Activated T-cell treated with anti-CD3 and anti-CD28 coated beads, Interleukin-2, amount 50 U/mL, for 72 hours (primary cell): ENCODE measurements at places on chromosomes 4 and X. TPM values are rescaled to one million over a fixed set of nuclear protein-coding genes. Genes with fewer than 3 reads are reported as not detected.

ZNF630 gene
- total RNA-seq, result 3.4 TPM

- H3K4me1 ChIP-seq, result no peaks in the 10 kb centered on the region
- DNase-seq, result no peak
- H3K27me3 ChIP-seq, result peaks cover 15% of the 10 kb centered on the region
- H3K4me3 ChIP-seq, result no peak overlapping the region
- no peak overlapping the region for H3K27ac ChIP-seq
Observed at GRCh38 chrX:142428916-142429315, 223.8 kb upstream of the MAGEC2 start.

- no peaks in the 10 kb centered on the region for H3K36me3 ChIP-seq
- no peak for DNase-seq
- no peaks in the 10 kb centered on the region for H3K4me1 ChIP-seq
- H3K27me3 ChIP-seq, result peaks cover 28% of the 10 kb centered on the region
- no peak overlapping the region for H3K27ac ChIP-seq
Observed at GRCh38 chrX:148541584-148541940, 41.1 kb downstream of the AFF2 start.

DNA sequence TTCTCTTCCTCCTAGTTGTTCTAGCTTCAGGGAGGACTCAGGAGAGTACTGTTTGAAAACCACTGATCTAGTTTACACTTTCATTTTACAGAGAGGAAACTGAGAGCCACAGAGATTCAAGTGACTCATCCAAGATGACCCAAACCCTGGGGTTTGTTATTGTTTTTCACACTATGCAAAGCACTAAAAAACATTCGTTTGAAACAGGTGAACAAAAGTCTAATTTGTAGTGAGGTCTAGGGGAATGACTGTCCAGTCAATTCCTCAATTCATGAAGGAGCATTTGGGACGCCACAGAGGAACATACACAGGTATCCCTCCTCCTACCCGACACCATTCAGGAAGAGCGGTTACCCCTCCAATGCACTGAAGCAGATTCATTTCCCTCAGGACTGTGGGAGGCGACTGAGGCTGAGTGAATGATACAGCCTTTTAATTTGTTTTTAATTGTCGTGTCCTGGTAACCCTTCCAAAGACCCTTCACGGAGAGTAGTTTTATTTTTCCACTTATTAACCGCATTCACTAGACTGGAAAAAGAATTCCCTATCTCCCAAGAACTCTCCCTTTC lies 30.3 kb downstream of the TLR10 start:
- H3K27me3 ChIP-seq, result no peaks in the 10 kb centered on the region
- H3K27ac ChIP-seq, result no peak overlapping the region
- no peak for DNase-seq
- no peaks in the 10 kb centered on the region for H3K4me1 ChIP-seq
- no peak overlapping the region for H3K4me3 ChIP-seq

PASD1 gene
- not detected for total RNA-seq

DNA sequence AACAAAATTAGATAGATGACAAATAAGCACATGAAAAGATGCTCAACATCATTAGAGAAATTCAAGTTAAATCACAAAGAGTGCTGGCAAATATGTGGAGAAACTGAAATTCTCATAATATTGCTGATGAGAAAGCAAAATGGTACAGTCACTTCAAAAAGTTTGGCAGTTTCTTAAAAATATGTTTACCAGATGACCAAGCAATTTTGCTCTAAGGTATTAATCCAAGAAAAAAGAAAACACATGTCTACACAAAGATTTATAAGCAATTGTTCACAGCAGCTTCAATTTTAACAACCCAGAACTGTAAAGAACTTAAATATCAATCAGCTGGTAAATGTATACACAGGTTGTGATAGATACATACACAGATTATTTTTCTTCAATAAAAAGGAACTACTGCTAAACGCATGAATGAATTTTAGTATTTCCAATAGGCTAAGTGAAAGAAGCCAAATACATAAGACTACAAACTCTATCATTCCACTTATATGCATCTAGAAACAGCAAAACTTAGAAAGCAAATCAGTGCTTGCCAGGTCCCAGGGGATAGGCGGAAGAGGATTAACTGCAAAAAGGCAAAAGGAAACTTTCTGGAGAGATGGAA lies 11.7 kb downstream of the OTUD4 start:
- DNase-seq, result no peak
- peaks cover 45% of the 10 kb centered on the region for H3K4me1 ChIP-seq
- no peak overlapping the region for H3K4me3 ChIP-seq
- H3K27me3 ChIP-seq, result no peaks in the 10 kb centered on the region
- peak overlapping the region; percentile 61 for H3K27ac ChIP-seq

DNA sequence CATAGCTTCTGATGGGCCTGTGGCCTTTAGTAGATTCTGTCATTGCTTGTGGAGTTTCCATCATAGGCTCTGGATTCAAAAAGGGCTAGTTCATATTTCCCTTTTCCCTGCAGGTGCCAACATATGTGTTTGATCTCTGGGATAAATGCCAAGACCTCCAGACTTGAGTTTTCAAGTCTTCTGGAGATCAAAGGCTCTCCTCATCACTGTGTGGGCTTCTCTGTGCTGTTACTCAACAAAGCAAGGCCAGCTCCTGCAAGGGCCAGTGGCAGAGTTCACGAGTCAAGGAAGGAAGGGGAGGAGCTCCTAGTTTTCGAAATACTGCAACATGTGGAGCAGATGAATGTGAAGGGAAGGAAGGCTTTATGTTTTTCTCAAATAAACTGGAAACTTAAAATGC lies 62.7 kb upstream of the SCML1 start:
- no peak for DNase-seq
- no peak overlapping the region for H3K4me3 ChIP-seq
- no peaks in the 10 kb centered on the region for H3K4me1 ChIP-seq
- H3K36me3 ChIP-seq, result peaks cover 4% of the 10 kb centered on the region
- peaks cover 10% of the 10 kb centered on the region for H3K27me3 ChIP-seq

DNA sequence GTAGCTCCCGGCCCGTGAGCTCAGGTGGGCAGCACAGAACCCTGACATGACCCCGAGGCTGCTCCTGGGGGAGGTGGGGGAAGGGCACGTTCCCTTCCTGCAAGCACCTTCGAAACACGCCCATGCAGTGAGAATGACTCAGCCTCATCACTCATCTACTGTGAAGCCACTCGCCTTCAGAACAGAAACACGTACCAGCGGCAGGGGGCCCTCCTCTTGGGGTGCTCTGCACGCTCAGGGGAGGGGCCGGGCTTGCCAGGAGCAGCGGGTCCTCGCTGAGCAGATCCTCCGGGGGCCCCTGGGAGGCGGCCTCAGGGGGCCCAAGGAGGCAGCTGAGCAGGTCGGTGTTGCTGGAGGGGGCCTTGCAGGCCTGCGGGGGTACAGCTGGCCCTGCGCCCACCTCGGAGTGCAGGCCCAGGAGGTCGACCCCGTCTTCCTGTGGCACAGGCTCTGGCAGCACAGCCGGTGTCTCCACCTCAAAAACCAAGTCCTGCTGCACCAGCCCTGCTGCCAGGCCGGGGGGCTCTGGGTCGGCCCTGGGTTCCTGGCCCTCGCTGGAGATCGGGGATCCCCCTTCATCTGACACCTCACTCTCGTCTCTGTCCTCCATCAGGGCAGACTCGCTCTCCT lies 40.9 kb upstream of the CPLX1 start:
- no peak overlapping the region for H3K27ac ChIP-seq
- no peak overlapping the region for H3K4me3 ChIP-seq
- no peaks in the 10 kb centered on the region for H3K27me3 ChIP-seq
- DNase-seq, result peak; percentile 23
- no peaks in the 10 kb centered on the region for H3K4me1 ChIP-seq

CXXC4 gene
- not detected for total RNA-seq

GRCh38 chr4:42953321-42953720 lies 60.8 kb downstream of the GRXCR1 start:
- no peaks in the 10 kb centered on the region for H3K4me1 ChIP-seq
- no peaks in the 10 kb centered on the region for H3K36me3 ChIP-seq
- H3K4me3 ChIP-seq, result no peak overlapping the region
- H3K27ac ChIP-seq, result no peak overlapping the region

GRCh38 chr4:175884048-175884447 lies 72.0 kb upstream of the GPM6A start:
- no peaks in the 10 kb centered on the region for H3K27me3 ChIP-seq
- H3K4me3 ChIP-seq, result no peak overlapping the region
- no peaks in the 10 kb centered on the region for H3K4me1 ChIP-seq
- no peaks in the 10 kb centered on the region for H3K36me3 ChIP-seq
- no peak overlapping the region for H3K27ac ChIP-seq

GRCh38 chr4:105414316-105414715 lies 59.5 kb downstream of the PPA2 start:
- no peak for DNase-seq
- H3K4me3 ChIP-seq, result no peak overlapping the region
- no peaks in the 10 kb centered on the region for H3K4me1 ChIP-seq
- H3K27me3 ChIP-seq, result no peaks in the 10 kb centered on the region
- peaks cover 21% of the 10 kb centered on the region for H3K36me3 ChIP-seq

GRCh38 chr4:5636766-5637670 lies 71.3 kb downstream of the EVC2 start:
- no peak overlapping the region for H3K27ac ChIP-seq
- no peak for DNase-seq
- no peaks in the 10 kb centered on the region for H3K27me3 ChIP-seq
- H3K36me3 ChIP-seq, result no peaks in the 10 kb centered on the region
- H3K4me1 ChIP-seq, result no peaks in the 10 kb centered on the region

GRCh38 chrX:7045238-7045955 lies 102.1 kb upstream of the STS start:
- H3K36me3 ChIP-seq, result peaks cover 22% of the 10 kb centered on the region
- peaks cover 9% of the 10 kb centered on the region for H3K4me1 ChIP-seq
- DNase-seq, result no peak
- H3K4me3 ChIP-seq, result no peak overlapping the region
- H3K27ac ChIP-seq, result no peak overlapping the region

KCTD8 gene
- not detected for total RNA-seq

- no peak overlapping the region for H3K4me3 ChIP-seq
- H3K36me3 ChIP-seq, result no peaks in the 10 kb centered on the region
- no peaks in the 10 kb centered on the region for H3K27me3 ChIP-seq
- no peak for DNase-seq
- no peak overlapping the region for H3K27ac ChIP-seq
- H3K4me1 ChIP-seq, result no peaks in the 10 kb centered on the region
Observed at GRCh38 chr4:2063557-2064275, 4.6 kb downstream of the NAT8L start.

DNA sequence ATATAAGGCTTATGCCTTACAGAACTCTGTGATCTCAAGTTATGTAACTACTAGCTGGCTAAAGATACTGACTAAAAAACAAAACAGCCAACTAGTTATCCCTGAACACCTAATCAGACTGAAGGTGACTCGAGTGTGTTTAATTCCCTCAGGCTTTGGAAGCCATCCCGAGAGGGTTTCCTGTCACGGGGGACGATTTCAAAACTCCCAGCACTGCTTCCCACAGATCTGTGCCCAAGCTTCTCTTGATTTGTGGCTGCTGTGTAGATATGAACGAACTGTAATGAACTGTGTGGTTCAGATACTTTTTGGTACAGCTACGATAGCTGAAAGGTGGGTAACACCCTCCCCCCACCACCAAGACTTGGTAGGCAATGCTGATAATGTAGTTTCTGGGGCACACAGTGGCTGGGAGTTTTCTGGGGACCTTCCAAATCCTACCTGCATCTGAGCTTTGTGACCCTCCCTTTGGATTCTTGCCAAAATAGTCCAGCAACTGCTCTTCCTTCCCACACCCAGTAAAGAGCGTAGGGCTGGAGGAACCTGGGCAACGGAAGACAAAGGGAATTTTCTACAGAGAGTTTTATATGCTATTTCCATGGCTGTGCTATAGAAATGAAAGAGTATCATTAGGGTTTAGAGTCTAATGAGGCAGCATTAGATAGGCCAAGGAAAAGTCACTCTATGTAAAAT lies 148.8 kb downstream of the MGST2 start:
- DNase-seq, result no peak
- H3K27me3 ChIP-seq, result peaks cover 6% of the 10 kb centered on the region
- peaks cover 9% of the 10 kb centered on the region for H3K4me1 ChIP-seq
- no peak overlapping the region for H3K4me3 ChIP-seq
- no peaks in the 10 kb centered on the region for H3K36me3 ChIP-seq
- no peak overlapping the region for H3K27ac ChIP-seq

DNA sequence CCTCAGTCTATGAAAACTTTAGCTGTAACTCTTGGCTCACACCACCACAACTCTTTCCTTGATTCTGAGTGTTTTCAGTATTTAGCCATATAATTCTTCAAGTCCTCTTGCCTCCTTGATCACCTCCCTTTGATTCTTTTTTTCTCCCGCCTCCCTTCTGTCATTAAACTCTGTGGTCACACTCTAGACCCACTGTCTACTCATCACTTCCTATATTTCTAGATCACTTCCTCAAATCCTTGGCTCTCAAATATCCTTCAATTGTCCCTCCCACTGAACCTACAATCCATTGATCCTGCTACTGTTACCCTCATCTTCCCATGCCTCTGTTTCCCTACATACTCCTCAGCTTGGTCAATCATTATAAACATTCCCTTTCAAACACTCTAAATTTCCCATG lies 12.4 kb upstream of the CXXC4 start:
- peaks cover 8% of the 10 kb centered on the region for H3K27me3 ChIP-seq
- no peak overlapping the region for H3K4me3 ChIP-seq
- no peaks in the 10 kb centered on the region for H3K36me3 ChIP-seq
- no peaks in the 10 kb centered on the region for H3K4me1 ChIP-seq

GRCh38 chr4:101695176-101695575 lies 95.4 kb upstream of the BANK1 start:
- H3K4me3 ChIP-seq, result no peak overlapping the region
- no peaks in the 10 kb centered on the region for H3K36me3 ChIP-seq
- H3K4me1 ChIP-seq, result no peaks in the 10 kb centered on the region
- no peak for DNase-seq
- peaks cover 5% of the 10 kb centered on the region for H3K27me3 ChIP-seq

CENPVL2 gene
- total RNA-seq, result not detected

- peaks cover 14% of the 10 kb centered on the region for H3K4me1 ChIP-seq
- peaks cover 78% of the 10 kb centered on the region for H3K27me3 ChIP-seq
- DNase-seq, result no peak
- no peak overlapping the region for H3K4me3 ChIP-seq
Observed at GRCh38 chr4:84480082-84480481, 19.0 kb downstream of the NKX6-1 start.

TBCK gene
- 49.0 TPM for total RNA-seq

SSX3 gene
- not detected for total RNA-seq

GRCh38 chrX:13029887-13030771 lies 14.3 kb downstream of the FAM9C start:
- H3K4me3 ChIP-seq, result peak overlapping the region; percentile 61
- peaks cover 55% of the 10 kb centered on the region for H3K4me1 ChIP-seq
- H3K36me3 ChIP-seq, result no peaks in the 10 kb centered on the region
- H3K27ac ChIP-seq, result peak overlapping the region; percentile 90
- peaks cover 50% of the 10 kb centered on the region for H3K27me3 ChIP-seq

DNA sequence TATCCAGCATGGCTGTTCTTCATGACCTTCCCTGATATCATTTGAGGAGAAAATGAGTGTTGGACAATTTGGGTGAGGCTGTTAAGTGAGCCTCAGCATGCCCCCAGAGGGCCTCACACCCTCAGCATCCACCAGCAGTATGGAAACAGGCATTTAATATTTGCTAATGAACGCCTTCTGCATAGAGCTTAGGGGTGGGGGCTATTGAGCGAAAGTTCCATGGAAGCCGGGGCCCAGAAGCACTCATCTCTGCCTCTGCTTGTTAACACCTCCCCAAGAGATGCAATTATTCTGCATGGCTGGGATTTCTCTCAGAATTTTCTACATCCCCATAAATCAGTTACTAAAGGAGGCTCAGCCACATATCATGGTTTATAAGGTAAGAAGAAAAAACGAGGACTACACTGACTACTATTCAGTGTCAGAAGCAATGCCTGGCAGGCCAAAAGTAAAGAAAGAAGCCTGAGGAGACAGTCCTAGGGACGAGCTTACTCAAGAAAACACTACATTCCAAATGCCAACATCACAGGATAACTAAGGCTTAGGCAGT lies 100.1 kb upstream of the MAP3K15 start:
- H3K27me3 ChIP-seq, result no peaks in the 10 kb centered on the region
- H3K4me3 ChIP-seq, result no peak overlapping the region
- no peak overlapping the region for H3K27ac ChIP-seq
- no peaks in the 10 kb centered on the region for H3K36me3 ChIP-seq
- no peak for DNase-seq
- H3K4me1 ChIP-seq, result no peaks in the 10 kb centered on the region

AMOT gene
- 1.3 TPM for total RNA-seq
